Suprapubic skin (tissue), 4 donors: ENCODE measurements at places on chromosomes 16 and 17. TPM values are rescaled to one million over a fixed set of nuclear protein-coding genes. Genes with fewer than 3 reads are reported as not detected.

DNA sequence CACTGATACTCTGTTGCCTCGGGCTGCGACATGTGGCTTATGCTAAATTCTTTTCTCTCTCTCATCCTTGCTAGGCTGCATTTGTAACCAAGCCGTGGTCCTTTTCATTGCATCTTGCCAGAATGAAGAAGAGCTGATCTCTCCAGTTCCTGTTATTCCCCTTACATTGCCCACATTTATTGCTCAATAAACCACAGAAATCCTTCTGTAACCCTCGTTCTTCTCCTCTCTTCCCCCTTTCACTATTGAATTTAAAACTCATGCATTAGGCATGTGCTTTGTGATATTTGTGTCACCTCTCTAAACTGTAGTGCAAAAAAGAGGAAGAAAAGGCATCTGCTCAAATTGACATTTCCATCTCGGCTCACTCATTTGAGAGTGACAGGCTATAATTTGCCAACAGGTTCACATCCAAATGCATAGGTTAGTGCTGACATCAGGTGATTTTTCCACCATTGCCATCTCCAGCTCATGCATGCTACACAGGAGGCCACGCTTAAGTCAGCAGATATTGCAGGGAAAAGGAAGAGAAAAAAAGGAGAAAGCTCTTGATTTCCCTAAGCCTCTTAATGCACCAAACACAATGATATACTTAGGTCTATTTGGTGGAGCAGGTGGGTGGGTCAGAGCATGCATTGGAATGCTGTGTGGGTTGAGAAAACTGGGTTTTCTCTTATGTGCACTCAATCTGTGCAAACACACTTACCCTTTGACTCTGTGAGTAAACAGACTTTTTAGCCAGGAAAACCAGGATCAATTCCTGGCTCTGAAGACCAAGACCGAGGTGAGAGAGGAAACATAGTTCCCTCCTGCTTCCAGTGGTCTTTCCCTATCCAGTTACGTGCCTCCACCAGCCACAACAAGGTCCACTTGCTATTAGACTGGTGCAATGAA is 642.7 kb downstream of the HS3ST4 start:
- H3K27ac ChIP-seq: no peak overlapping the region
- no peaks in the 10 kb centered on the region for H3K36me3 ChIP-seq
- H3K4me3 ChIP-seq: no peak overlapping the region

DNA sequence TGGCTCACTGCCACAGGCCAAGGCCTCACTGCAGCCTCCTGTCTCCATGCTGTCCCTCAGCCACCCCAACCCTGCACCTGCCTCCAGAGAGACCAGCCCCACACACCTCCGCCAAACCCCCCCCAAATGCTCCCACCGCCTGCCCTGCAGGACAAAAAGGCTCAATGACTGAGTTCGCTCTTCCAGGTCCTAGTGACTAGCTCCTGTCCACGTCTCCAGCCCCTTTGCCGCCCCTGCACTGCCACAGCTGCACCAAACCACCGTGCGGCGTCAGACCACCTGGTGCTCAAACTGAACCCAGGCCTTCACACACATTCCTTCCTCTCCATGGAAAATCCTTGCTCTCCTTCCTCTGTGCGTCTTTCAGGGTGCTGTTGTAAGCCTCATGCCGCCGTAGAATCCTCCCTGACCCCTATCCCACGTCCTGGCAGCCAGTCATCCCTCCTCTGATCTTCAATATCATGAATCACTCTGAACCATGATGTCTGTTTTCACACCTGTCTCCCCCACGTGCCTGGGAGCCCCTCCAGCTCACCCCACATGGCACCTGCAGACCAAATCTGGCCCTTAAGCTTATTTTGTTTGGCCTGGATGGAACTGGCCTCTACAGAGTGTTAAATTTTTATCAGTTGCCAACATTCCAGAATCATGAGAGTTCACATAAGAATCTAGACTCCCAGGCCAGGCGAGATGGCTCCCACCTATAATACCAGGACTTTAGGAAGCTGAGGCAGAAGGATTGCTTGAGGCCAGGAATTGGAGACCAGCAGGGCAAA is 4.3 kb upstream of the GSG1L start:
- H3K4me1 ChIP-seq: peaks cover 12% of the 10 kb centered on the region
- no peak for DNase-seq
- no peak overlapping the region for H3K27ac ChIP-seq
- no peaks in the 10 kb centered on the region for H3K36me3 ChIP-seq
- H3K4me3 ChIP-seq: no peak overlapping the region
- peaks cover 33% of the 10 kb centered on the region for H3K27me3 ChIP-seq

GRCh38 chr17:38894276-38894675 is 24.4 kb downstream of the LASP1 start:
- DNase-seq: no peak
- H3K4me1 ChIP-seq: peaks cover 57% of the 10 kb centered on the region
- H3K4me3 ChIP-seq: no peak overlapping the region
- peaks cover 67% of the 10 kb centered on the region for H3K36me3 ChIP-seq
- H3K27ac ChIP-seq: peak overlapping the region; percentile 15
- H3K27me3 ChIP-seq: no peaks in the 10 kb centered on the region

GRCh38 chr17:20282526-20283308 is 184.6 kb downstream of the LGALS9B start:
- DNase-seq: no peak
- H3K4me3 ChIP-seq: no peak overlapping the region
- no peaks in the 10 kb centered on the region for H3K36me3 ChIP-seq
- H3K27me3 ChIP-seq: no peaks in the 10 kb centered on the region
- H3K4me1 ChIP-seq: no peaks in the 10 kb centered on the region
- no peak overlapping the region for H3K27ac ChIP-seq

DNA sequence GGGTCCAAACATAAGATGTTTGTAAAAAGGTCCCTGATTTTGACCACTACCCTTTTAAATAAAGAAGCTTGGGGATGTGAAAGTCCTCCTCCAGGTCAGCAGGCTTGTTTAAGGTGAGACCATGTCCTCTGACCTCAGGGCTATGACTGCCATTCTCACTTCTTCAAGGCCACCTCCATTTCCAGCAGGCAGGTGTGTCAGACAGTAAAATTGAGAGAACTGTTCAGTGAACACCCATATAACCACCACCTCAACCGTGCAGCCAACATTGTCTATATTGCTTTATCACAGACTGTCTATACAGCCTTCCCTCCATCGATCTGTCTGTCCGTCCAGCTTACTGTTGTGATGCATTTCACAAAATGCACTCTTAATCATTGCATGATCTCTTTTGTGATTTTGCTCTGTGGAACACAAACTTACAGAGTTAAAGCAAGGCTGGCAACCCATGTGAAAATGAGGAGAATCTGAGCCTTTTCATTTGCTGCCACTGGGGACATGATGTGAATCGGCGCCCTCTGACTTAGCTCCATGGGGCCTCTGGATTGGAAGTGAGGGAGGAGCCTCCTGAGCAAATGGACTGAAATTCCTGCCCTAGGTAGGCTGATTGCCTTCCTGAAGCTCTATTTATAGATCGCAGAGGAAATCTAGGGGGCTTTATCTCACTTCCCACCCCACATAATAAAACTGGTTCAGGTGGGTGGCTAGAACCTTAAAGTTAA is 53.8 kb downstream of the ZNRF1 start:
- H3K27ac ChIP-seq: no peak overlapping the region
- H3K36me3 ChIP-seq: no peaks in the 10 kb centered on the region
- DNase-seq: no peak

GRCh38 chr17:57406131-57406980 is 150.0 kb downstream of the MSI2 start:
- H3K4me3 ChIP-seq: no peak overlapping the region
- H3K27ac ChIP-seq: peak overlapping the region; percentile 50
- no peak for DNase-seq
- H3K36me3 ChIP-seq: no peaks in the 10 kb centered on the region
- no peaks in the 10 kb centered on the region for H3K4me1 ChIP-seq

GRCh38 chr17:1707107-1707506 is 3.1 kb downstream of the TLCD2 start:
- DNase-seq: no peak
- peaks cover 19% of the 10 kb centered on the region for H3K4me1 ChIP-seq
- H3K36me3 ChIP-seq: peaks cover 4% of the 10 kb centered on the region

DNA sequence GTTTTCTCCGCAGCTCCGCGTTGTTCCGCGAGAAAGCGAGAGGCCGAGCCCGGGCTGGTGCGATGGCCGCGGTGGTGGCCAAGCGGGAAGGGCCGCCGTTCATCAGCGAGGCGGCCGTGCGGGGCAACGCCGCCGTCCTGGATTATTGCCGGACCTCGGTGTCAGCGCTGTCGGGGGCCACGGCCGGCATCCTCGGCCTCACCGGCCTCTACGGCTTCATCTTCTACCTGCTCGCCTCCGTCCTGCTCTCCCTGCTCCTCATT is 404 bp downstream of the EMC6 start:
- peaks cover 38% of the 10 kb centered on the region for H3K4me1 ChIP-seq
- H3K4me3 ChIP-seq: peak overlapping the region; percentile 72
- peak overlapping the region; percentile 95 for H3K27ac ChIP-seq
- no peak for DNase-seq
- H3K27me3 ChIP-seq: no peaks in the 10 kb centered on the region

GRCh38 chr17:65121916-65122806 is 15.0 kb upstream of the RGS9 start:
- H3K36me3 ChIP-seq: no peaks in the 10 kb centered on the region
- peaks cover 13% of the 10 kb centered on the region for H3K4me1 ChIP-seq
- no peak for DNase-seq
- H3K27me3 ChIP-seq: no peaks in the 10 kb centered on the region
- peak overlapping the region; percentile 91 for H3K27ac ChIP-seq

- no peak for DNase-seq
- H3K27me3 ChIP-seq: peaks cover 28% of the 10 kb centered on the region
- H3K36me3 ChIP-seq: no peaks in the 10 kb centered on the region
- H3K4me1 ChIP-seq: peaks cover 32% of the 10 kb centered on the region
- no peak within 1 kb of the TSS for H3K27ac ChIP-seq
These were observed at the start of gene TRIM72 for GRCh38 chr16:31213877-31214707. TRIM72 (plus strand) TSS chr16:31214119; CDS start chr16:31214739, 620 bp downstream.

DNA sequence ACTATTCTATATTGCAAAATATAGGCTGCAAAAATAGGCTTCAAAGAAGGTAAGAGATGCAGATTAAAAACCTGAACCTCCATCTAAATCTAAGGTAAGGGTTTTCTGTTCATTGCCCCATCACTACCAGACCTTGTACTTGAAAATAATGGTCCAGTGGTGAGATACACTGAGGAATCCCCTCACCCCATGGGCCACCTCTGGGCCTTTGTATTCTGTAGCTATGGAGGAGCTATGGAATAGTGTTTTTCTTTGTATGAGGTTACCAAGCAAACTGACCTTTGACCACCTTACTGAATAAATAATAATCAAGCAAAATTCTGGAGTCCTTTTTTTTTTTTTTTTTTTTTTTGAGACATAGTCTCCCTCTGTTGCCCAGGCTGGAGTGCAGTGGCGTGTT is 4.8 kb upstream of the UBE2Z start:
- H3K4me1 ChIP-seq: peaks cover 7% of the 10 kb centered on the region
- DNase-seq: no peak
- H3K27me3 ChIP-seq: no peaks in the 10 kb centered on the region
- H3K27ac ChIP-seq: no peak overlapping the region

- no peaks in the 10 kb centered on the region for H3K4me1 ChIP-seq
- peaks cover 6% of the 10 kb centered on the region for H3K27me3 ChIP-seq
- H3K4me3 ChIP-seq: no peak overlapping the region
These were observed 188.7 kb upstream of the TNRC6C start for GRCh38 chr17:77769762-77770161.

- no peaks in the 10 kb centered on the region for H3K36me3 ChIP-seq
- H3K4me3 ChIP-seq: no peak overlapping the region
- no peak overlapping the region for H3K27ac ChIP-seq
- peaks cover 8% of the 10 kb centered on the region for H3K27me3 ChIP-seq
- DNase-seq: no peak
These were observed 117.8 kb upstream of the GNAO1 start for GRCh38 chr16:56073508-56073907.

DNA sequence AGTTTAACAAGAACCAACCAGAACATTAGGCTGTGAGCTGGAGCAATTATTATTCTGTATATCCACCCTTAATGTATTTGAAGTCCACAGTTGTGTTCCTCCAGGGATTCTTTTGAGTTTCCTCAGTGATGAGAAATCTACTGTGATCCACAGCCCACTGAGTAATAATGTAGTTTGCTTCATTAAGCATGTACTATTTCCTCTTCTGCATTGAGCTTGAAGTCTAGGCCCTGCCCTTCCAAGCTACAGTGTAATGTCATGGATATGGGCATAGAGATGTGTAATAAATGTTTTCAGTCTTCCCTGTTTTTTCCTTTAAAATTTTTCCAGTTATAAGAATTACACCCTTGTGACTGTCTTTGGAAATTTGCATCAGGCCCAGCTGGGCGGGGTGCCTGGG is 36.4 kb upstream of the SLC12A3 start:
- DNase-seq: no peak
- peaks cover 65% of the 10 kb centered on the region for H3K36me3 ChIP-seq
- no peaks in the 10 kb centered on the region for H3K27me3 ChIP-seq
- no peak overlapping the region for H3K4me3 ChIP-seq

DNA sequence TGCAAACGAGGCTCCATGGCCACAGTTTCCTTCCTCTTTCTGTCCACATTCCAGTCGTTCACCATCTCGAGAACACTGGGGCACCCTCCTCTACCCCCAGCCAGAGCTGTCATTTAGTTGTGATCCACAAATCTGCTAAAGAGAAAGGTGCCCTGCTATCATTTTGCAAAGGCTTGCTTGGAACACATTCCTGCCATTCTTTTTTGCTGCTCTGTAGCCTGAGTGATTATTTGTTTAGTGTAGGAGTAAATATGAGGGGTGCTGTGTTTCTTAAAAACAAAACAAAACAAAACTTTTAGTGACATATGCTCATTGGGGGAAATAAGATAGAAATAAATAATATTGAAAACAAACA is 166.7 kb downstream of the PRKCA start:
- no peaks in the 10 kb centered on the region for H3K36me3 ChIP-seq
- no peak for DNase-seq
- H3K27ac ChIP-seq: peak overlapping the region; percentile 30
- no peaks in the 10 kb centered on the region for H3K27me3 ChIP-seq
- H3K4me3 ChIP-seq: no peak overlapping the region

- H3K27ac ChIP-seq: no peak overlapping the region
- H3K4me3 ChIP-seq: no peak overlapping the region
- no peaks in the 10 kb centered on the region for H3K4me1 ChIP-seq
- peaks cover 78% of the 10 kb centered on the region for H3K27me3 ChIP-seq
- DNase-seq: no peak
These were observed 16.6 kb downstream of the CACNA1H start for GRCh38 chr16:1169285-1170075.

Gene PRAC1
- total RNA-seq: not detected

Gene KRT34
- 0.56 TPM for total RNA-seq

Gene UMOD
- not detected for total RNA-seq

Gene CTRB1
- total RNA-seq: not detected

Gene MYH3
- total RNA-seq: 0.91 TPM

Gene SLC13A2
- total RNA-seq: 14.2 TPM

Gene ADORA2B
- 35.3 TPM for total RNA-seq

Gene PYY
- not detected for total RNA-seq

Gene PPM1E
- total RNA-seq: 0.11 TPM

Gene SEC14L1
- 61.2 TPM for total RNA-seq

Gene AOC2
- total RNA-seq: 2.5 TPM

Gene SYNGR2
- total RNA-seq: 130 TPM

Gene TBC1D3C
- not detected for total RNA-seq

Gene ACSM3
- total RNA-seq: 11.7 TPM
